T47D (cell line): ENCODE measurements at places on chromosomes 7 and 10.

DNA sequence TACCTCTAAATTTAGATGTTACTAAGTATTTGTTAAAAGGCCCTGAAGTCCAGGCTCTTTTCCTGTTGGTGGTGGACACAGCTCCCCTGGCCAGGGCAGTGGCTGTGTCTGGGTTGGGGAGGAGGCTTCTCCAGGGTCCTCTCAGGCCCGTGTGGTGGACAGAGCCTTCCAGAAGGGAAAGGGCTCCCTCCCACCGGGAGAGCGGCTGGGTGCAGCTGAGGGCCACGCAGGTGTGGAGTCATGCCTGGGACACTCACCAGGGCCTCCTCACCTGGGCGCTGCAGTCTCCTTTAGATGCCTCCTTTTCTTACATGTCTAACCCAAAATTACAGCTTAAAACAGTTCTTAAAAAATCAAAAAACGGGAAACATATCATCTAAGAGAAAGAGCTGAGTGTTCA is 128.2 kb upstream of the TCERG1L start:
- no peak for DNase-seq

- no peak for DNase-seq
Observed at GRCh38 chr7:14748461-14748860, 154.1 kb downstream of the DGKB start.

DNA sequence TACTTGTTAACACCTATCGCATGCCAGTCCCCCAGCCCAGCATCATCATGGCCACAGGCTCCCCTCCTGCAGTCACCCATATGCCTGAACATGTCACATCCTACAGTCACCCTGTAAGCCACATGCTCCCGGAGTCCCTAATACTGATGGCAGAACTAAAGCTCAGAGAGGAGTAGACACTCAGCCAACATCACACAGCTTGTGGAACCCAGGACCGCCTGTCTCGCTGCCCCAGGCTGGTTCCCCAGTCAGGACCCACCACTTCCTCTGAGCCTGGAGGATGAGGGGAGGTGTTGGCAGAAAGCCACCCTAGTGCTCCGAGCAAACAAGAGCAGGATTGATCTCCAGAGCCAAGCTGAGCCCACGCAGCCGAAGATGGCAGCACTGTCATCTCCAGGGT is 85.0 kb upstream of the MYL10 start:
- DNase-seq: no peak

DNA sequence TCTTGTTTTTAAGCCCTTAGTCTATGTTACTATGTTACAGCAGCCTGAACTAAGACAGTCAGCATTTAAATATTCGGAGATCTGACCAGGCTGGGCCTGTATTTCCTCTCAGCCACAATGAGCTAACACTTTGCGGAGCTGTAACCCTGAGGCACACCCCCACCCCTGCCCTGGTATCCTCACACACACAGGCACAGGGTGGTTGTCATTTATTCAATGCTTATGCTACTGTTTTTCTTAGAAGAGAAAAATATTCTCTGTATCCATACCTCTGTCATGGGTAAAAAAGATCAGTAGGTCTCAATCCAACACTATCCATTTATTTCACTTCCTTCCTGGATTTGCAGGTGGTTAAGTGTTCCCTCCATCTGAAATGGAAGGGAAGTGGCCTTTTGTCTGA is 80.3 kb upstream of the TRIL start:
- no peak for DNase-seq

GRCh38 chr10:69631566-69631965 is 1.5 kb downstream of the FAM241B start:
- no peak for DNase-seq

- DNase-seq: no peak
Observed at GRCh38 chr10:94631077-94631875, 52.3 kb upstream of the CYP2C18 start.

GRCh38 chr10:129433266-129433665 is 33.8 kb upstream of the MGMT start:
- DNase-seq: no peak

DNA sequence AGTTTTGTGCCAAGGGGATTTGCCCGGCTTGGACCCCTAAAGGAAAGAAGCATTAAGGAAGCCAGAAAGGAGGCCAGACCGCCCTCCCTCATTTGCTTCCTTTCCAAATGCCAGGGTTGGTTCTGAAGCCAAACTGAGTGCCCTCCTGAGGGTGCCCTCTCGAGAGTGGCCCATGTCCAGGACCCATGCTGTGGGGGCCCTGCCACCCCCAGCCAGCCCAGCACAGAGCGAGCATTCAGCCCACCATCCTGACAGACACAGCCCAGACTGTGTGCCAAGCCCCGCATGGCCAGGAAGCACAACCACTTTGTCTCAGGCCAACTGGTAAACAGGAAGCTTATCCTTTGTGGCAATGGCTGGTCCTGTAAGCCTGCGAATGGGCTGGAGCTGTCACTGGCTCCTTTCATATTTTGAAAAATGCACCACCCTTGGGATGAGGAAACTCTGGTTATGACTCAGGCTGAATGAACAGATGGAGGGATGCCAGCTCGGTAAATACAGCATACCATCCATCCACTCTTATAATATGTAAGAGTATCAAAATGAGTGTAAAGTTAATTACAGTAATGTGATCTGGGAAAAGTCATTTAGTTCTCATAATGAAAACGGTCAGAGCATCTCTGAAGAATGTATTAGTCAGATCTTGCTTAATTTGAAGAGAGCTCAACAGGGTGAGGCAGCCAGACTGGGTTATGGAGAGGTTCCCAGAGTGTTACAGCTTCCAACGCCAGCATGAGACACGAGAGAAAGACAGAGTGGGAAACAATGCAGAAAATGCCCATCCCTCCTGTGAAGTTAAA is 65.0 kb downstream of the STK17A start:
- peak; percentile 63 for DNase-seq

DNA sequence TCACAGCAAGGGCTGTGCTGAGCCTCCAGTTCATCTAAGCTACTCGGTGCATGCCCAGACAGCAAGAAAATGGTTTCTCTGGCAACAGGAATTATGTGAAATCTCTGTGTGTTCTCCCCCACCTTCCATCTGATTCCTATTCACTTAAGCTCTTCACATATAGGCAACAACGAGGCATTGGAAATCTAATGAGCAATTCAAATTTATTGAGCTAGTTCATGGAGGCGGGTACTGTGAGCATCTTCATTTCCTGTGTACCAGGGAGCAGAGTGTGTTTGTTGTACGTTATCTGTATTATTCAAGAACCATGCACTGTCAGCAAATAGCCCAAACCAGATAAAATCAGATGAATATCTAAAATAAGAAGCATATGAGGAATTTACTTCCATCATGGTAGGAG is 739.1 kb downstream of the MAGI2 start:
- no peak for DNase-seq

- DNase-seq: no peak
Observed at GRCh38 chr7:240146-240676, 47.8 kb downstream of the FAM20C start.

DNA sequence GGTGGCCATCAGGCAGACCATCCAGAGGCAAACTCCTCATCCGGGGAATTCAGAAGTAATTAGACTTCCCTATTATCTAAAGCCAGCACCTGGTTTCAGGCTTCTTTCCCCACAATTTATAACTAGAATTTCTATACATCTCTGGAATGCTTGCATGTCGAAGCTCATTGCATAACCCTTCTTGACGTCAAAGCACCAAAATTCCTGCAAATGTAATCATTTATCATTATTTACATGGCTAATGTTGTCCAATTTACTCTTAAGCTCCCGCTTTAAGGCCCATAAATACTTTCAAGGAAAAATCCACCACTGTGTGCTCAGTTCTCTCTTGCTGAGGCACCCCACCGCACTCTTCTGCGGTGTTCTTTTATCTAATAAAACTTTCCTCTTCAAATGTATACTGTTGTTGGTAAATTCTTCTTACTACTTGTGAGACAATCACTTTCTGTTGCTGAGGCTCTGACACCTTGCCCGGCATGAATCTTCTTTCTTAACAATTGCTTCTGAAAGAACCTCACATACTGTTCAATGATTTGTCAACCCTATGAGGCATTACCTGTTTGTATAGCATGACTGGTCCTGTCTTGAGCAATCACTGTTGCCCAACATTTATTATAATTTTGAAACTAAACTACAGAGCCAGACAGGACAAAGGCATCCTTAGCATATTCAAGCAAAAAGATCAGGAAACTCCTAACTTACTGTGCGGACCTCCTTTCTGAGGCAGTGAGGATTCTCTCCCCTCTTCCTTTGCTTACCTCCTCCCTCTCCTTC is 17.4 kb upstream of the GPR141 start:
- DNase-seq: peak; percentile 36

DNA sequence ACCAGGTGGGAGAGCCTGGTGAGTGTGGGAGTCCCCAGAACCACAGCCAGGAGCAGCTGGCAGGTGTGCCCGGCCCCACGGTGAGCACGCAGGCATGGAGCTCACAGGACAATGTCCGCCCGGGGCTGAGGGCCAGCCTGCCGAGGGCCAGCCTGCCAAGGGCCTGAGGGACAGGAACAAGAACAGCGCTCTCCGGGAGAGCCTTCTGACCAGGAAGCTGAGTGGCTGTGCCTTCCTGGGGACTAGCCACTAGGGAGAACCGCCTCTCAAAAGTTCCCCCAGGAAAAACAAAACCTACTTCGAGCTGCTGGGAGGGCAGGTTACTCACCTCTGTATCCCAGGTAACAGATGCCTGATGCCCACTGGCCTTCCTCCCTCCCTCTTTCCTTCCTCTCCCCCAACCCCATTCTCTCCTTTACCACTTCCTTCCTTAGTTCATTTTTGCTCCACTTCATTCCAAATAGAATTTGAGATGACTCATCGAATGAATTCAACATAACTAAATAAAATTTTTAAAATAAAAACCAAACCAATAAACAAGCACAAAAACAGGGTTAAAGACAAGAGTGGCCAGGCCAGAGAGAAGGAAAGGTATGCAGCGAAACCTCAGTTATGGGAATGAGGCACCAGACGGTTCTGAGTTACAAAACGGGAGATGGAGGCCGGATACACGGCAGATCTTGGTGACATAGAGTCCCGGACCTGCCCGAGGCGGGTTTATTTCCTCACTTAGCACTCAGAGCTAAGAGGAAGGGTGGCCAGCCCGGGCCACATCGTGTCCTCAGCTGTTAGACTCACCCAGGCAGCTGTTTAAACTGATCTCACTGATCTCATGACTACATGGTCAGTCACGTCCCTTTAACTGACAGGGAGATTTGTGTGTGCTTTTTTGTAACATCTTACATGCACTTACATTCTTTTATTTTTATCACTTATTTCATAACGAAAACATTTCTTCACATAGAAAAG is 128.5 kb downstream of the TNS3 start:
- peak; percentile 67 for DNase-seq

DNA sequence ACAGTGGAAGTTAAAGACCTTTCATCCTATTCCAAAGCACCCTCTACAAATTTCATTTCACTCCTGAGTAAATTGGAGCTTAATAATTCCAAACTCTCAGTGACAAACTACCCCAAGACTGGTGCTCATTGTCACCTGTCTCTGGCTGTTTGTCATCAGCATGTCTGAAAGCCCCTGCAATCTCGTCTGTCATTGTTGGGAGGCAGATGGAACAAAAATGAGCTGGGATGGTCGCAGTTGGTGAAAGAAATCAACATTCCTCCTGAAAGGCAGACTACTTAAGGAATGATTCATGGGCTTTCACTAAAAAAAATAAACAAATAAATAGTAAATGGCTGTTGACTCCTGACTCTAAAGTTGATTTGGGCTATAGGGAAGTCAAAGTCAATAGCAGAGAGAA is 69.7 kb upstream of the PALS2 start:
- DNase-seq: no peak

GRCh38 chr10:5534051-5534821 is 9.5 kb downstream of the CALML3 start:
- no peak for DNase-seq

GRCh38 chr10:34109952-34110702 is 705.0 kb downstream of the PARD3 start:
- DNase-seq: no peak

- DNase-seq: no peak
Observed at GRCh38 chr10:36591436-36591835, 534.0 kb upstream of the ANKRD30A start.

DNA sequence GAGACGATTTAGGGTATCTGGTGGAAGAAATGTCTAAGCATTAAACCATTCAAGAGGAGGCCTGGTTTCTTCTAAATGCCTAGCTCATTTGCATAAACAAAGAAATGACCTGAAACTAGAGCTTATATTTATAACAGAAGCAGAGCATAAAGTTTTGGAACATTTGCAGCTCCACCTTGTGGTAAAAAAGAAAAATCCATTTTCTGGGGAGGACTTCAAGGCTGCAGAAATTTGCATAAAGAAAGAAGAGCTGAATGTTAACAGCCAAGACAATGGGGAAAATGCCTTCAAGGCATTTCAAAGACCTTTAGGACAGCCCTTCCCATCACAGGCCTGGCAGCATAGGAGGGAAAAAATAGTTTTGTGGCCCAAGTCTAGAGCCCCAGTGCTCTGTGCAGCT is 362.0 kb downstream of the ZNF248 start:
- DNase-seq: no peak

GRCh38 chr7:20075992-20076820 is 141.0 kb downstream of the MACC1 start:
- DNase-seq: no peak

GRCh38 chr7:24866004-24866615 is 108.8 kb upstream of the GSDME start:
- no peak for DNase-seq

DNA sequence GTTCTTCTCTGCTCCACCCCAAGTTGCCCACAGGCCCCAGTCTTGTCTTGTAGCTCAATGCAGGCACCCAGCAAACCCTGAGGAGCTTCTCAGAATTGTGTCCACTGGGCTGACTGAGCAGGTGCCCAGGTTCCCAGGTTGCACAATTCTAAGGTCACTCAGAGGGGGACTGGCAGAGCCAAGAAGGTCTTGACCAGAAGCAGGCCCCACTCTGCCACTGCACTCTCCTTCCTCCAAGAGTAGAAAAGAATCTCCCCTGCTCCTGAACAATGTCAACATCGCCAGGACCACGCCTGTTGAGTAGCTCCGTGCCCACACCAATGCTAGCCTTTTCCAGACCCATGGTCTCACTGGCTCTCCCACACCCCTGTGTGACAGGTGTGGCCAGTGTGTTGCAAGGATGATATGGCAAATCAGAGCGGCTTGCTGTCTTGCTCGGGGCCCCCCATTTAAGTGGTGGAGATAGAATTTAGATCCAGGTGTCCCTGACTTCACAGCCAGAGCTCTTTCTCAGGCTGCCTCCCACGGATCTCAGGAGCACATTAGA is 577 bp downstream of the LRRC18 start:
- DNase-seq: no peak

DNA sequence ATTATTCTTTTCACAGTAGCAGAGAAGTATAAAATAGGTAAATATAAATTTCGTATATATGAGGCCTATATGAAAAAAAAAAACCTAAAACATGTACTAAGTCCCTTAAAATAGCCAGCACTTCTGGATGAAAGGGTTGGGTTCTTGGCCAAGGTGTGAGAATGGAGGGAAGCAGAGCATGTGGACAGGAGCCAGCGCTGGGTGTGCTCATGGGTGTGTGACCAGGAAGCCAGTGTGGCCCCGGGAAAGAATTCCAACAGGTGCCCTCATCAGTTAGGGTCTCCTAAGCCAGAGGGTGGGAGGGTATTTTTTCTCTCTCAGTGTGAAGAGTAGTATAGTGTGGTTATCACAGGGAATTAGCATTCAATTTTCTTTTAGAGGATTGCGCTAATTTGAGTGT is 401.9 kb upstream of the IGFBP3 start:
- DNase-seq: no peak

- DNase-seq: no peak
Observed at GRCh38 chr7:140242057-140243031, 65.6 kb upstream of the KDM7A start.
